ENCODE measurements at places on chromosomes 11 and 22. TPM values are rescaled to one million over a fixed set of nuclear protein-coding genes. Genes with fewer than 3 reads are reported as not detected.

Gene OR52N1
- total RNA-seq = not detected

Gene CADM1
- 4.2 TPM for total RNA-seq

Gene PLAAT2
- 4.6 TPM for total RNA-seq

Gene OR52N4
- total RNA-seq = 1.3 TPM

Gene C11orf16
- not detected for total RNA-seq

GRCh38 chr11:125923012-125923579, 18.8 kb downstream of the DDX25 start:
- DNase-seq = no peak

GRCh38 chr11:106156290-106156937, 79.0 kb downstream of the AASDHPPT start:
- no peak for DNase-seq

DNA sequence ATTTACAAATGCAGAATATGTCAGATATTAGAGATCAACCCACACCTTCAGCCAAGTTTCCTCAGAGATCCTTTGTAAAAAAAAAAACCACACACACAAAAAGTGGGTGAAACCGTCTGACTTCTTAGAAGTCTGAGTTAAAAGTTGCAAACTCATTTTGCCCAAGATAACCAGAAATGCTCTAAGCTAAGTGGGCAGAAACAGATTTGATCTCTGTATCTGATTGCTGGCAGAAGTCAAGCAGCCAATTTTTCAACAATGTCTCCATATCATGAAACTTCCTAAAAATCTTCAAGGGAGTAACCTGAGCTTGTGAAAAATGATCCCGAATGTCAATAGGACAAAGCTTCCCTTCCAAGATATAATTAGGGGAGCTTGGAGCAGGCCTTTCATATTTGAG, 28.6 kb upstream of the ATXN10 start:
- DNase-seq = no peak

GRCh38 chr11:36300650-36301049, 4.6 kb downstream of the PRR5L start:
- DNase-seq = no peak

DNA sequence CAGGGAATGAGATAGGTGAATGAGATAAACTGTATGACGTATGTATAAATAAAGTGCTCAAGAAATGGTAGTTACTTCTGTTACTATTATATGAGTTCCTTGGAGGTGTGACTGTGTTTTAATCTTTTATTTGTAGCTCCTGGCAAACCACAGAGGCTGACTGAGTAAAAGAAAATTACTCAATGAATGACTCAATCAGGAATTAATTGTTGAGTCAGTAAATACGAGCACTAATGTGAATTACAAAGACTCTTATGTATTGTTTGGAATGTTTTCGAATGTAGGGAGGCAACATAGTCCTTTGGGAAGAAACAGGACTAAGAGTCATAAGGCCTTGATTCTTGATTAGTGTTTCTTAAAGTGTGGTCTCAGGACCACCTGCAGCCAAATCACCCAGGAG, 51.1 kb upstream of the BLID start:
- no peak for DNase-seq
